ENCODE measurements at places on chromosomes 5 and 9.

DNA sequence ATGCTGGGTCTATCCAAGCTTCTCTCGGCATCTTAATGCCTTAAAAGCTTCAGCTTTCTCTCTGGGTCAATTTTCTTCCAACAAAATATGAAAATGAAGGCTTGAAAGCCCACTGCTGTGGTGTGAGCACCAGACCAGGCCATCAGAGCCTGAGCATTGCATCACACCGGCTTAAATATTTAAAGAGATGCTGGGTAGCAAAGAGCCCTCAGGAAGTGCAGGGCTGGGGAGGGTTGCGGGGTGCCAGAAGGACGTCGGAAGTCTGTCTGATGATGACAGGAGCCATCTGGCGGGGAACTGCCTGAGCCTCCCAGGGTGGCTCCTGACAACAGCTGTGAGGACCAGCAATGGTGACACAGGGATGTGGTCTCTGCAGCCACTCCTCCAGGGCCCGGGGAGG is 185.5 kb downstream of the OLFM1 start:
- DNase-seq, result no peak

- no peak for DNase-seq
Measured at GRCh38 chr5:139014726-139015125, 139.6 kb upstream of the LRRTM2 start.

DNA sequence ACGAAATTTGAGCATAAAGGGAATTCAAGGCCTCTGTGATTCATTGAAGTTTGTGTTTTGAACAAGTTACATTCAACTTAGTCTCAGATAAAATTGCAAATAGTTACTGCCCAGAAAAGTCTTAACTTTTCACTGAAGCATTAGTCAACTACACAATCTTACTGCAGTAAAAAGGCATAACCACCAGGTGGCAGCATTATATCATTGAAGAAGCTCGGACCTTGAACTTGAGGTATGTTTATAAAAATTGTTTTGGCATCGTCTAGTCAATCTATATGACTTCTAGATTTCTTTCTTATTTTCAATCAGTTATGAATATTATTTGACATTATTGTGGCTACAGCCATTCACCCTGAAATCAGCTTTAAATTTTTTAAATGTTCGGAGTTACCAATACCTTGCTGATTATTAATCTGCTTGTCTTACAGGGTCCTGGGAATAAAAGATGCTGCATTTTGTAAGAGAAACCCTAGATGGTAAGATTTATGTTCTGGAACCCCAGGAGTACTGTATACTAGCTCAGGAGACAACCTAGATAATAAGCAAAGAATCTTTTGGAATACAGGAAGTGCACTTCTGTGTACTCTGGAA is 83.9 kb upstream of the GRAMD2B start:
- peak; percentile 14 for DNase-seq

GRCh38 chr9:87139099-87139730 is 191.9 kb upstream of the GAS1 start:
- no peak for DNase-seq

- DNase-seq, result no peak
Measured at GRCh38 chr5:28313321-28313951, 1275.0 kb upstream of the CDH9 start.

DNA sequence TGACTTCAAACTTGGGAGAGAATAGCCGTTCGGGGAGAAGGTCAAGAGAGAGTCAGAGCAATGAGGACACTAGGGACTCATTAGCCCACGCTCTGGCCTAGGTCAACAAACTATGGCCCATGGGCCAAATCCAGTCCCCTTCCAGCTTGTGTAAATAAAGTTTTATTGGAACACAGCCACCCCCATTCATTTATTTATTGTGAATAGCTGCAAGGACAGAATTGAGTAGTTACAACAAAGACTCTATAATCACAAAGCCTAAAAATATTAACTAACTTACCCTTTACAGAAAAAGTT is 33.1 kb upstream of the TRIM32 start:
- no peak for DNase-seq

Data from activated T-helper 2 cell treated with anti-CD3 and anti-CD28 coated beads, Interferon-gamma antibody, Interleukin-2, Interleukin-4, amounts not matched to agents 10 μg/mL and 5 μg/mL and 100 μg/mL, durations not matched to agents 14 hours and 24 hours and 36 hours (primary cell).